Stimulated activated CD4-positive, alpha-beta T cell treated with anti-CD3 and anti-CD28 coated beads, Interleukin-1b, Interleukin-23, amount 100 ng/mL, for 1 hour (primary cell): ENCODE measurements at places on chromosomes 16 and 17.

DNA sequence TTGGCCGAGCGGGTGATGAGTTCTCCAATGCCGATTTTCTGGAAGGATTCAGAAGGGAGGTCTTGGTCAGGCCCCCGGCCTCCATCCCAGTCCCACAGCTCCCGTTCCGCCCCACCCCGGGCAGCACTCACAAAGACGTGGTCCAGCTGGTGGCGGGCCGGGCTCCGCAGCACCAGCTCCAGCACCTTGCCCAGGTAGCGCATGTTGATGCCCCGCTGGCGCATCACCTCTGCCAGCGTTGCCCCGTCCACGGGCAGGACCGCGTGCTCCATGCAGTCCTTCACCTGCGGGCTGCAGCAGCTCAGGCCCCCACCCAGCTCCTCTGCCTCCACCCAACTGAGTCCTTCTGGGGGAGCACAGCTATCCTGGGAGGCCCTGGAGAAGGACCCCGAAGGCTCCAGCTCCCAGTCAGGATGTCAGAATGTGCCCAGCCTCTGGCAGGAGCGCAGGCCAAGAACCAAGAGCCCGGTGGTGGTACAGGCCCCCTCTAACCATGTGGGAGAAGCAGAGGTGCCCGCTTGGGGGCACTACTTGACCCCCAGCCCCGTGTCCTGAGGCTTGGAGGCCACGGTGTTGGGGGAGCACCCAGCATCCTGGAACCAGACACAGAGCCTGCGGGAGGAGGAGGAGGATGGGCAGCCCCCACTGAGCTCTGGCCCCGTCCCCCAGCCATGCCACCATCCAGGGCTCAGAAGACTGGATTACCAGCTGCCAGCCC lies 16.2 kb downstream of the CLUH start:
- no peak for DNase-seq

DNA sequence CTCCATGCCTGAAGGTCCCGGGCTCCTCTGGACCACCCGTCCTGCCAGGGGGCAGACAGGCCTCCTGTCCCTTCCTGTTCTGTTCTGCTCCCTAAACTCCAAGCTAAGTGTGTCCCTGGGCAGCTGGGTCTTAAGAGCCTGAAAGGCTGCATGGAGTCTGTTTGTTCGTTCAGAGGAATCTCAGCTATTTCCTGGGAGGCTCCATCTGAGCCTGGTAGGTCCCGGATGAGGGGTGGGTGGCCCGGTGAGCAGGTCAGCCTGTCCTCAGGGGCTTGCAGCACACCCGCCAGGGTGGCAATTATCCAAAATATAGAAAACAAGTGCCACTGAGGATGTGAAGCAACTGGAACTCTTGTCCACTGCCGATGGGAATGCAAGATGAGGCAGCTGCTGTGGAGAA lies 12.6 kb downstream of the ACTG1 start:
- DNase-seq = no peak

DNA sequence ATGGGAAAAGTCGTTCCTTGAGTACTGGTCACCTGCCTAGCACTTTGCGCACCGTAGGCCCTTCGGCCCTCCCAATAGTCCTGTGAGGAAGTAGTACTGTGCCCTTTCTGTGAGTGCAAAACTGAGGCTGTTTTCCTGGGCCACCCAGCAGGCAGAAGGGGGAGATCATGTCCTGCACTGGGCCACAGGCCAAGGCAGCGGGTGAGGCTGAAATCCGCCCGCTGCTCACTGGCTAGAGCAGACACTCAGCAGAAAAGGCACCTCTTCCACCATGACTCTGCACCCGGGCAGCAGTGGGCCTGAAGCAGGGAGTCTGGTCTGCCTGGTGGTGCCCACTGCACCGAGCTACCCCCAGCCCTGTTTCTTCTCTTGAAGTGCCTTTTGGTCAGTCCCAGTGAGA lies 20.2 kb downstream of the METTL22 start:
- DNase-seq = no peak

- DNase-seq = no peak
Observed at GRCh38 chr17:78658281-78658785, 81.1 kb upstream of the DNAH17 start.

- no peak for DNase-seq
Observed at GRCh38 chr16:56108724-56109123, 82.6 kb upstream of the GNAO1 start.

DNA sequence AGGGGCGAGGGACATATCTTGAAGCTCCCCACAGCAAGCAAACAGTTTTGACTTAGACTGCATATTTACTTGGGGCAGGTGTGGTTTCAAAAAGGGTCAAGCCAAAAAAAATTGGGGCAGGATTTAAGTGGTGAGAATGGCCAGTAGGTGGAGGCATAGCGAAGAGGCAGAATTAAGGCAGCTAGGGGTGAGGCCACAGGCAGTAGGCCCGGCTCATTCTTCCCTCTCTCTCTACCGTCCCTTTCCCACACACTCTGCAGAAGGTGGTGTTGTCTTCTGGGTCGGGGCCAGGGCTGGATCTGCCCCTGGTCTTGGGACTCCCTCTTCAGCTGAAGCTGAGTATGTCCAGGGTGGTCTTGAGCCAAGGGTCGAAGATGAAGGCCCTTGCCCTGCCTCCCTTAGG lies 2.6 kb downstream of the SHBG start:
- DNase-seq = no peak

DNA sequence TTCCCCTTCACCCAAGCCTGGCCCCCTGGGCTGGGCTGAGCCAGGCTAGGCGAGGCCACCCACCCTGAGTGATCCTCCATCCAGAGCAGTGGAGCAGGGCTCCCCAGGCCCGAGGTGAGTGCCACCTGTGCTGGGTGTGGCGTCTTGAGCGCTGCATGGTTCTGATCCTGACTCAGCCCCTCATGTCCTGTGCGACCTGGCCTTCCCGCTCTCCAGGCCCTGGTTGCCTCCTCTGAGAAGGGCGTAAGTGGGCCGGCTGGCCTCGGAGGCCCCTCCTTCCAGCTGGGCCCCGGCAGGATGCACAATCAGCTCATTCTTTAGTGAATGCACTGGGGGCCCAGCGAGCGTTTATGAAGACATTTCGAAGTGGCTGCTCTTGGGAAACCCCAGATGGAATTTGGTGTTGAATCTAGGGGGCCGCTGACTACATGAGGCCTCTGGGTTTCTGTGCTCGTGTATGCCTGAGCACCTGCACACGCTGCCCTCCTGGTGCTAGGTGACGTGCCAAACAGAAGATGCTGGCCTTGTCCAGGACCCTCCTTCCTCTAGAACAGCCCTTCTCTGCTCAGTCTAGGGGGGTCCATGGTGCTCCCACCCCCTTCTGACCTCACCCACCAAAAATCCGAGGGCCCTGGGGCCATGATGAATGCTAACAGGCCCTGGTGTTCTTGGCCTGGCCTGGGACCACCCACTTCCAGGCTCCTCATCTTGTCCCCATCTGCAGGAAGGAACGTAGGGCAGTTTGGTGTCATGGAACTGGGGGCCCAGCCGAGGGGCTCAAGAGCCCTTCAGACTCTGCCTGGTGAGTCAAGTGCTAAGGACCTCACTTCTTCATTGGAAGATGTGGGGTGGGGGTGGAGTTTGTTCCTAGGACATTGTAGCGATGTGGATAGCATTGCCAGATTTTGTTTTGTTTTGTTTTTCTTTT lies 3.6 kb upstream of the TMEM92 start:
- DNase-seq = no peak

DNA sequence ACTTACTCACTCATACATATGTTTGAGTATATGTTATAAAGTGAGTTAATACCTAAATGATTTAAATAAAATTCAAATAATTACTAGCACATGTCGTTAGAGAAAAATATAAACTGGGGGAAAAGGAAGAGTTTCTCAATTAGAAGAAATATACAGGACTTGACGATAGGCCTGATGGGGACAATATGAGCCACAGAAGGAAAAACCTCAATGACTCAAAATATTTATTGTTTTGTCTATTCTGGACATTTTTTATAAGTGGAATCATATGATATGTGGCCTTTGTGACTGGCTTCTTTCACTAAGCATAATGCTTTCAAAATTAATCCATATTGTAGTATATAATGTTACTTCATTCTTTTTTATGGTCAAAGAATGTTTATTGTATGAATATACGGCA lies 339.2 kb upstream of the PMFBP1 start:
- DNase-seq = no peak

- DNase-seq = no peak
Observed at GRCh38 chr17:3678095-3678820, 9.6 kb downstream of the EMC6 start.

DNA sequence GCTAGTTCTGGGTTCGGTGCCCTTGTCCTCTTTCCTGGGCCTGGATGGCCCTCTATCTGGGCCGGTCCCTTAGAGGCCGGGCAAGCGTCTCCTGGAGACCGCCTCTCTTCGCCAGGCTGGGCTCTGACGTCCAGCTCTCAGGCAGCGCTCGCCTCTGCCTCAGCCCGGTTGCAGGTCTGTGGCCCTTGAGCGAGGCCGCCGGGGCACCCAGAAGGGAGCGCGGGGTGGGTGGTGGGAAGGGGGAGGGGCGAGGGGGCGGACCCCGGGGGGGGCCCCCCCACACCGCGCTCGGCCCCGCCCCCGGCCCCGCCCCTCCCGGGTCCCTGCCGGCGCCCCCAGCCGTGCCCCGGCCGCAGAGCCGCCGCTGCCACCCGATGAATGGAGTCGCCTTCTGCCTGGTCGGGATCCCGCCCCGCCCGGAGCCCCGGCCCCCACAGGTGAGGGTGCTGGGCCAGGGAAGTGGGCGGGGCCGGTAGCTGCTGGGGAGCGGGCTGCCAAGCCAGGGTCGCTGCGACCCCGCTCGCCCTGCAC lies at the start of gene ARHGAP23:
TSS of gene ARHGAP23 (plus strand) at position 353 of the 531 bp plus-strand sequence. CDS start at position 375, 22 bp downstream.
- no peak for DNase-seq

DNA sequence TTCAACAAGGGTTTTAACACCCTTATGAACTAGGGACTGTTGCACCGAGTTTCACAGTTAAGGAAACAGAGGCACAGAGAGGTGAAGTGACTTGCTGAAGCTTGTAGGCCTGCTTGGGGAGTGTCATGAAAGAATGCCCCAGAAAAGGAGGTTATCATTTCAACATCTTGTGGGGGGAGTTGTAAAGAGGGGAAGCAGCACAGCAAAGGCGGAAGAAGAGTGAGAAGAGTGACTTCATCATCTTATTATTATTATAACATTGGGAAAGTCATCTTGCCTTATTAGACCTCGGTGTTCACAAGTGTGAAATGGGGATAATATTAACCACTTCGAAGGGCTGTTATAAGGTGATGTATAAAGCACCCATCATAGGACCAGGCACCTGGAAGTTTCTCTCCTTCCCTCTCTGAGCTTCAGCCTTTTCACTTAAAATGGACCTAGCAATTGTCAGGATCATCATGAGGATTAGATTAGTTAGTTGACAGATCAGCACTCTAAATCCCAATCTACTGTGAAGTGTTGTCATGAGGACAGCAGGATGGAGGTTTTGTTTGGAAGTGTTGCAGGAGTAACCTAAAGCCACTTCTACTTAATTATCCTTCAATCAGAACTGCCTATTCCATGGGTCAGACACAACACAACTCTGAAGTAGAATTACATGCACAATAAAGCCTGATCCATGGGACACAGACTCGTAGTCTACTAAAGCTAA lies 2.3 kb downstream of the CCL4 start:
- no peak for DNase-seq

DNA sequence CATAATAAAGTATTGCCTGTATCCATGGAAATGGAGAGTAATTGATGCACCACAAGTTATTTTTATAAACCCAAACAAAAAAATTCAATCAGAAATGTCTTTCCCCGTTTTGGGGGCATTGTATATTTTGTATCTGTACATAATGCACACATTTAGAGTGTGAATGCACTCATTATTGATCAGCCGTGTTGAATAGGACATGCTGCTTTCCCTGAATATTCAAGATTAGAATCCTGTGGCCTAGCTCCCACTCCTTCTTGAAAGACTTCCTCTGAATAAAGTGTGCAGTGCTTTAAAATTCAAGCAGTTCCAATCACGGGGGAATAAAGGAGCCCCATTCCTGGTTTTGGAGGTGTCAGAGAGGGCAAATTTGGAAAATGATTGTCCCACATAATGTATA lies 103.8 kb upstream of the TOX3 start:
- no peak for DNase-seq

DNA sequence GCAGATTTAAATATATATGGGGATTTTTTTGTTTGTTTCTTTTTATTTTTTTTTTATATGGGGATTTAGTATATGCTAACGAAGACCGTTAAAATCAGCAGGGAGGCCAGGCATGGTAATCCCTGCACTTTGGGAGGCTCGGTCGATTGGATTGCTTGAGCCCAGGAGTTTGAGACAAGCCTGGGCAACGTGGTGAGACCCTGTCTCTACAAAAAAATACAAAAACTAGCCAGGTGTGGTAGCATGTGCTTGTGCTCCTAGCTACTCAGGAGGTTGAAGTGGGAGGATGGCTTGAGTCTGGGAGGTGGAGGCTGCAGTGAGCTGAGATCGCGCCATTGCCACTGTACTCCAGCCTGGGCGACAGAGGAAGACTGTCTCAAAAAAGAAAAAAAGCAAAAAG lies 22.3 kb upstream of the MEIOC start:
- no peak for DNase-seq

- no peak for DNase-seq
Observed at GRCh38 chr17:19304209-19304608, 58.3 kb downstream of the B9D1 start.

- no peak for DNase-seq
Observed at GRCh38 chr16:30088237-30088831, 3.4 kb downstream of the TBX6 start.

DNA sequence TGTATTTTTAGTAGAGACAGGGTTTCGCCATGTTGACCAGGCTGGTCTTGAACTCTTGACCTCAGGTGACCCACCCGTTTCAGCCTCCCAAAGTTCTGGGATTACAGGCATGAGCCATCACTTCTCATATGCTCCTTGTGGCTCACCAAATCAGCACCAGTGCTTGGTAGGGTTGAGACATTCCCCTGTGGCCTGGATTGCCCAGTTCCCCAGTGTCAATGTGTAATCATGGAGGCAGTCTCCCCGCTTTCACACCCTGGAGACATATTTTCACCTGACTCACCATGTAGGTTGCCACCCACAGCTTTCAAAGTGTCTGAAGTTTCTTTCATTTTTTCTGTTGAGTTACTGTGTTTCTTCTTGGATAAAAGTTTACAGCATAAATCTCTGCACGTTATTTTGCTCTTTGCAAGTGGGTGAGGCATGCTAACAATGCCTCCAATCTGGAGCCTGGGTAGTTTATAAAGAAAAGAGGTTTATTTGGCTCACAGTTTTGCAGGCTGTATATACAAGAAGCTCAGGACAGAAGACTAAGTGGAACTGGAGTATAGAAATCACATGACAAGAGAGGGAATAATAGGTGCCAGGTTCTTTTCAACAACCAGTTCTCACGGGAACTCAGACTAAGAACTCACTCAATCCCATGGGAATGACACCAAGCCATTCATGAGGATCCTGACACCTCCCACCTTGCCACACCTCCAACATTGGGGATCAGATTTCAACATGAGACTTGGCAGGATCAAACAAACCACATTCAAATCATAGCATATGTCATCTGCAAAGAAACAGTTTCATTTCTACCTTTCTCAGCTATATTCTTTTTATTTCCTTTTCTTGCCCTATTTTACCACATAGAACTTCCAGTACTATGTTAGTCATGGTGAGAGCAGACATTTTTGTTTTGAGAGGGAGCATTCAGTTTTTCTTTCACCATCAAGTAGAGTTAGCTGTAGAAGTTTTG lies 113.2 kb downstream of the PHKB start:
- DNase-seq = no peak

- no peak for DNase-seq
Observed at GRCh38 chr17:69078864-69079263, 18.1 kb upstream of the ABCA9 start.
